Astrocyte of the hippocampus (primary cell): ENCODE measurements at places on chromosomes 6 and 20.

DNA sequence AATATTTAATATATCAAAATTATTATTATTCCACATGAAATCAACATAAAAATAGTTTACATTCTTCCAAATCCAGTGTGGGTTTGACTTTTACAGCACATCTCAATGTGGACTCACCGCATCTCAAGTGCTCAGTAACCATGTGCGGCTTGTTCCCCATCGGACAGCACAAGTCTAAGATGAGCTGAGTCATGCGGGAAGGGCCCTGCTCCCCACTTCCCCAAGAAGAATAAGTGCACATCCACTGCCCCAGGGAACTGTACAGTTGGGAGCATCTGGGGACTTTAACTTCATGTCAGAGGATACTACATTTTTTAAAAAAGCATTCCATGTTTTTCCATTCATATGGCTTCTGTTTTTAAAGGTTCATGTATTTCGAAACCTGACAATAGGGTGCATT is 325.6 kb downstream of the BTBD3 start:
- no peak for DNase-seq

DNA sequence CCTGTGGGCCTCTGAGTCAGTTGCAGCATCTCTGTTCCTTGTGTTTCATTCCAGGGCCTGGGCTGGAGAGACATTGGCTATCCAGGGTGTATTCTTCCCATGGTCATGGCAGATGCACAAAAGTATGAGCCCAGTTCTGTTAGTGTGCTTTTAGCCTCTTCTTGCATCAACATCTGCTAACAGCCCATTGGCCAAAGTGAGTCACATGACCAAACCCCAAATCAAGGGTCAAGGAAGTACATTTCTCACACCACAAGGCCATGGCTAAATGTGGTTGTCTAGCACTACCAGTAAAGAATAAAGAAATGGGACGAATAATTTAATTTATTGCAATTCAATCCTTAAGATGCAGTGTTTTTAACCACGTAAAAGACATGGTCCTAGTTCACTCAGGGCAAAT is 43.9 kb downstream of the NRN1 start:
- DNase-seq: no peak

DNA sequence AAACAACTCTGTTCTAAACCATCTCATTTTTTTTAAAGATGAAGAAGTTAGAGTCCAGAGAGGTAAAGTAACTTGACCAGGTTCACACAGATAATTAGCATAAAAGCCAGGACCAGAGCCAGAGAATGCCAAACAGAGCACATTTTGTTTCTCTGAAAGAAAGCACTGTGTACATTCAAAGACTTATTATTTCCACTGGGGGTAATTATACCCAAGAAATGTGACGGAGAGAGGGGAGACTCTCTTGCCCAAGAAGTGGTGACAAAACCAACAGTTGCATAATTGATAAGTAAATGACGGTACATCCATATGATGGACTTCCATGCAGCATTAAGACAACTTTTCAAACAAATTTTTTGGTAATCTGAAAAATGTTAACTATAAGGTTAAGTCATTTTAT is 111.6 kb downstream of the RTN4IP1 start:
- DNase-seq: peak; percentile 63

GRCh38 chr6:19811397-19812079 is 25.6 kb upstream of the ID4 start:
- no peak for DNase-seq

DNA sequence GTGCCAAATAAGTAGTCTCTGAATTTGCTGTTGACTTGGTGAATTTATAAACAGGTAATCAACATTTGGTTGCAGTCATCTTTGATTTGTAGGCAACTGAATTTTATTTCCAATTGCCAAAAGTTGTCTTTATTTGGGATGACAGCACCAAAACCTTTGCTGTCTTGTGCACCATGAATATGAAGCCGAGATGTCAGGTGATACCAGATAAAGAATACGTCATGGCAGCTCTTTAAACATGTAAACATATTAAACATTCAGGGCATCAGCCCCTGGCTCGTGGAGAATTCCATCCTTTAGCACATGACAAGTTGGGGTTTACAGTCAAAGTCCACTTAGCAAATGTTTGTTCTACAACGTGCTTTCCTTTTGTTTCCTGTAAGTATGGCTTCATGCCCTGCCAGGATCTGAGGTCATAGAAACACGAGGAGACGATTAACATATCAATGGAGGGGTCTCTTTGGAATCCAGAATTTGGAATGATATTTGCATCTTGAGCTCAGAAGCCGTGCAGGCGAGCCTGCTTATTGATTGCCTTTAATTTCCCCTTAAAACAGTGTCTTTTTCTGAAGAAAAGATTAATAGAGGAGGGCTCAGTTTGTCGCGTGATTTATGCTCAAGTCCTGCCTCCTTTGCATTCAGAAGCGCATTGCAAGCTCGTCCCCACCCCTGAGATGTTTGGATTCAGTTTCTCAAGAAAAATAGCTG is 170.2 kb upstream of the ZNF217 start:
- DNase-seq: peak; percentile 89

- no peak for DNase-seq
Observed at GRCh38 chr6:42909835-42910234, 6.0 kb upstream of the PTCRA start.

DNA sequence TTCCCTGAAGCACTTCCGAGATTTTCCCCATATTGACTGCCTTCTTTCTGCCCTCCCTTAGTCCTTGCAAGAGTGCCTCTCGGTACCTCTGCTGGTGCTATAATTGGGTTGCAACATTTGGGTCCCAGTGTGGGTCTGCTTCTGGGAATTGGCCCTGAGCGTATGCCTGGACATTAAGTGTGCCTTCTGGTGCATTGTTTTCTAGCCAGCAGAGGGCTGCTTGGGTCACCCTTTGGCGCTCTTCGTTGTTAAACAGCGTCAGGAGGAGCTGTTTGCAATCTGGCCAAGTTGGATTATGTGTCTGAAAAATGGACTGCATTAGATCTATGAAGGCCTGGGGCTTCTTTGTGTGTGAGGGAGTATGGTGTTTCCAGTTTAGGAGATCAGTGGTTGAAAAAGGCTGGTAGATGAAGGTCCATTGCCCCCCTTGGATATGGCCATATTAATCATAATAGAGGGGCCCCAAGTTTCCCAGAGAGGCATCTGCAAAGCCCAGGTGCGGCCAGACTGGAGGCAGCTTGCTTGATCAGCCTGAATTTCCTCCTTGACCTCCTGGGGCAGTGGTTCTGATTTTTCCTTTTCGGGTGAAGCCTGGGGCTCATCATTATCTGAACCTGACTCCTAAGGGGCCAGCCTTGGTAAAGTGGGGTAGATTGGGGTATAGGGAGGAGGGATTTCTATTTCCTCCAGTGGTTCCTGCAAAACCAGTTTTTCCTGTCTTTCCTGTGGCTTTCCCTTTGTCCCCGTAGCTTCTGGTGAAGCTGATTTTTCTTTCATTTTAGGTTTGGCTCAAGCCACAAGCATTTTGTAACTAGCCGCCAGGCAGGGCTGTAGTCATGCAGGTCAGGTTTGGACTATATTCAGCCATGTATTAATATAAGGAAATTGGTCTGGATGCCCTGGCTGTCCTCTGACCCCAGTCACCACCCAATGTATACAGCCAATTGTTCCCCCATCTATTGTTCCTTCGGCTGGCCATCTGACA is 85.4 kb upstream of the GPR6 start:
- no peak for DNase-seq

DNA sequence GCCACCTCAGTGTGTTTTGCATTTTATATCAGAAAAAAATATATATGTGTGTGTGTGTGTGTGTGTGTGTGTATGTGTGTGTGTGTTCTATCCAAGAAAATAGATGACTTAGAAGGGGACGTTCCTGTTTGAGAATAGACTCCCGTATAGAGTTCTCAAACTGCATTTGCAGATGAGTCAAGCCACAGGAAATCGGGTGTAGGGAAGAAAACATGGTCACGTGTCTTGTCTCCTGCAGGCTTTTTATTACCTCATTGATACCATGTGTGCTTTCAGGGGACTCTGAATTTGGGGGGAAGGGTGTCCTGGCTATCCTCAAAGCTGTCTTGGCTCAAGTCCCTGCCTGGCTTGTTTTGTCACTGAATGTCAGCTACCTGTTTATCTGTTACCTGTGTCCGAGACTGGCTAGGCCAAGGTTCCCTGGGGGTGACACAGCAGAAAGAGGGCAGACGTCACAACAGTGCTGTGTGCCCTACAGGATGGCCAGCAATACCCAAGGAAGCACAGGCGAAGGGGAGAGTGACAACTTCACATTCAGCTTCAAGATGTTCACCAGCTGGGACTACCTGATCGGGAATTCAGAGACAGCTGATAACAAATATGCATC is 55.7 kb upstream of the NOP56 start:
- DNase-seq: no peak

DNA sequence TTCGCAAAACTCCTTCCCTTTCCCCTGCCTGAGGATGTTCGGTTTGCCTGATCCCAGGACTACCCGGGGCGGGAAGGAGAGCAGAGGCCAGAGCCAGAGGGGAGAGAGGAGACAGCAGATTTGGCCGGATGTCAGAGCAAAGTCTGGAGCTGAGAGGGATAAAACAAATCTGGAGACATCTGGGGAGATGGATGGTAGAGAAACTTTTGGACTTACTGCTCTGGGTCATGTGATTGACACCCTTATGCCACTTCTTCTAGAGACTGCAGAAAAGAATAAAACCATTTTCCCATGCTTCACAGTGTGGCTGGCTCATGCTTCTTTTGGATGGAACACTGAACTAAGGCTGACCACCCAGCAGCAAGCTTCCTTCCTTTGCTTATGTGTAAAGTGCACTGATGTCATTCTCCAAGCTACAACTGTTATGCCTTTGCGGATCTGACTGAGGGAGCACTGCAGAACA is 174.7 kb downstream of the FOXC1 start:
- DNase-seq: no peak

DNA sequence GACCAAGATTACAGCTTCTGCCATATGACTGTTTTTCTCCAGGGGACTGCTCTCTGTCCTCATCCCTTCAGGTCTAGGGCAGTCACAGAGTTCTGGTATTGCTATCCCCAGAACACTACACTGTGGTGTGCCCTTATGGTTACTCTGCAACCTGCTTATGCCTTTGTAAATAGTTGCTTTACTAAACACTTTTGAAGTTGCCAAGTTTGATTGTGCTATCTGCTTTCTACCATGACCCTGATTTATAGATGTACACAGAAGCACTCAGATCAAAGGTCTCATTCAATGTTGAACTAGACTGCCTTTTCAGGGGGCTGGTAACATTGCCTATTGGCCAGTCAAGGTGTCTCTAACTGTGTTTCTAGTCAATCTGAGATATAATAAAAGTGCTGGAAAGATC is 794.7 kb downstream of the DHX35 start:
- no peak for DNase-seq

DNA sequence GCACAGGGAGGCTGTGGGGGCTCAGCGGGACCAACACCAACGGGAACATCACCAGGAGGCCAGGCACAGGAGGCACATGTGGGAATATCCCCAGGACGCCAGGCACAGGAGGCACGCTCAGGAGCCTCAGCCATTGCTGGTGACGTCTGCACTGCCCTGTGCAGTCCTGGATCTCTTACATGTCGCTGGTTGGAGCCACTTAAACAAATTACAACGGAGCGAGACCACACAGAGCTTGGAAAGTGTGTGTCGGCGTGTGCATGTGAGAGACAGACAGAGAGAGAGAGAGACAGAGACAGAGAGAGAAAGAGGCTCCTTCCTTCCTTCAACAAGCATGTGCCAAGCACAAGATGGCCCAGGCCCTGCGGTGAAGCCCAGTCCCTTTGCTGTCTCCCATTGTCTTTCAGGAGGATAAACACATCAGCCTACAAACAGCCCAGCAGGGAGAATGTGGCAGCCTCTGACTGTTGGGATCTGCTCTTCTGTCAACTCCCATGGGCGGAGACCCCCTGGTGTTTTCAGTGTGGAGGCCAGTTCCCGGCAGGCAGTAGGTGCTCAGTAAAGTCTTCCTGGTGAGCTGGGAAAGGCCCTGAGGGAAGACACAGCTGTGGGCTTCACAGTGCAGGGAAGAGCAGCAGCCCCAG is 112.7 kb upstream of the THBS2 start:
- DNase-seq: no peak

DNA sequence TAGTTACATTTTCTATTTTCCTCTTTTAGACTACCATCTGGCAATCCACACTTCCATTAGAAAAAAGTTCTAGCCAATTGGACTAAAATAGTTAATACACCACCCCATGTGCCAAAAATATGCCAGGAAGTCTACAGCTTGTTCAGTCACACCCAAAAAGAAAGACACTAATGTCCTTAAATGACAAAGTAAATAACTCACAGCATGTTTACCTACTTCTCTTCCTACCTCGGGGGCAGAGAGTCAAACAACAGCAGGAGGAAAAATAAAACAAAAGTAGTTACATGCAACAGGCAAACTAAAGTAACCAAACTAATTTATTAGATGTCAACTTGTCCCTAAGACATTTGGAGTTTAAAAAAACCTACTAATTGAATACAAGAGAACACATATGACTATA is 57.0 kb downstream of the UBE3D start:
- DNase-seq: no peak

DNA sequence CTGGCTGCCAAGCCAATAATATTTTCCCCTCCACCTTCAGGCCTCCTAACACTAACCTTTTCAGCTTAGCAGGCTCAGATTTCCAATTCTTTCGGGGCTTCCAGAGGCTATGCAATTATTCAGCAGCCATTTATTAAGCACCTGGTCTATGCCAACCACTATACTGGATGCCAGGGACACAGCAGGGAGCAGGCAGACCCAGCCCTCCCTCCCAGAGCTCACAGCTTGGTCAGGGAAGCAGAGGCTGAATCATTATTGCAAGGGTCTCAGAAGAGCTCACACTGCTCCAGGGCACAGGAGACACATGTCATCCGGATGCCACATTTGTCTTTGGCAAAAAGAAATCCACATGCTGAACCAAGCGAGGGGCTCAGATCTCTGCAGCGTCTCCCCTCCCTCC is 1.3 kb downstream of the BPIFB1 start:
- DNase-seq: no peak

GRCh38 chr6:42890311-42891198 is 11.1 kb downstream of the RPL7L1 start:
- peak; percentile 97 for DNase-seq

DNA sequence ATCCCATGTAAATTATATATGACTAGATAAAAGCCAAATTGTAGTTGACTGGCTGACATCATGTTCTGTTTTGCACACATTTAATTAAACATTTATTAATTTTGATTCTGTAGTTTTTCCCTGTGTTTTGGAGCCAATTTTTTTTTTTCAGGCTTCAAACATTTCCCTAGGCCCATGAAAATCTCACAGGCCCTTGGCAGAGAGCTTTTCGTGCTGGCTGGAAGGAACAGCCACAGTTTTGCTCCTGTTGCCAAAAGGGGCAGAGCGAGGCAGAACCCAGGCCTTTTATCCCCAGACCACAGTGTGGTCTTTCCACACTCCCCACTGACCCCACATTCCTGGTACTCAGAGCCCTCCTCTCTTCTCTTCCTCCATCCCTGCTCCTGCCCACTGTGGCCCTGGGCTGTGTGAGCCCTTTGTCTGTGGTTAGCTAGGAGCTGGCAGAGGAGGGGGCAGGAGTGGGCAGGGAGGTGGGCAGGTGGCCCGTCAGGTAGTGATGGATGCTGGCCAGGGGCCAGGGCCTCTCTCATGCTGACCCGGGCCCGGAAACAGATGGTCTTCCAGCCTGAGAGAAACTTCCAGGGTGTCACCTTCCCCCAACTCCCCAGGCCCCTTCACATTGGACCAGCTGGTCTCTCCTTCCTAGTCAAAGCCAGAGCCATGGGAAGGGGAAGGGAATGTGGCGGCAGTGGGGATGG is 19.4 kb upstream of the CCM2L start:
- DNase-seq: peak; percentile 44

GRCh38 chr20:34364223-34364506 is 1.1 kb downstream of the ITCH start:
- DNase-seq: no peak

GRCh38 chr6:157328108-157328692 is 4.9 kb upstream of the TMEM242 start:
- DNase-seq: no peak

GRCh38 chr6:95365454-95365853 is 211.9 kb upstream of the MANEA start:
- no peak for DNase-seq
